ENCODE measurements at places on chromosomes 5 and 9.
A peak's percentile ranks its signal among the peaks of the same experiment; 100 is the strongest.

DNA sequence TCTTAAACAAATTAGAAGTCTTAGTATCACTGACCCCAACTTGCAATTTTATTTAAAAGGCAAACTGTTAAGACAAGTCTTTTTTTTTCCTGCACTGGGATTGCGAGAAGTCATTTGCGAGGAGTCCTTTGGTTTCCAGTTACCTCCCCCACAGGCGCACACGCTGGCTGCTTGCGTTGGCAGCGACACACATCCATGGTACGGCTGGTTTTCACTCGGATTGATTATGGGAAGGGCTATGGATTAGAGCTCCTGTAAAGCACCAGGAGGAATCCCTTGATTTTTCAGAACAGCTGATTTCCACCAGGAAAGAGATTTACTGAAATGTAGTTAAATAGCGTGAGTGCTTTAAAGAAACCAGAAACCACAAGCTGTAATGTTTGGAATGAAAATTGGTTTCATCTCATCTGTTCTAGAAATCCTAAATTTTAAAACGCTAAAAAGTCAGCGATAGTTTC is 737 bp downstream of the SLC1A3 start:
- DNase-seq = peak; percentile 63

GRCh38 chr9:35569206-35569605 is 35.9 kb upstream of the TESK1 start:
- no peak for DNase-seq

DNA sequence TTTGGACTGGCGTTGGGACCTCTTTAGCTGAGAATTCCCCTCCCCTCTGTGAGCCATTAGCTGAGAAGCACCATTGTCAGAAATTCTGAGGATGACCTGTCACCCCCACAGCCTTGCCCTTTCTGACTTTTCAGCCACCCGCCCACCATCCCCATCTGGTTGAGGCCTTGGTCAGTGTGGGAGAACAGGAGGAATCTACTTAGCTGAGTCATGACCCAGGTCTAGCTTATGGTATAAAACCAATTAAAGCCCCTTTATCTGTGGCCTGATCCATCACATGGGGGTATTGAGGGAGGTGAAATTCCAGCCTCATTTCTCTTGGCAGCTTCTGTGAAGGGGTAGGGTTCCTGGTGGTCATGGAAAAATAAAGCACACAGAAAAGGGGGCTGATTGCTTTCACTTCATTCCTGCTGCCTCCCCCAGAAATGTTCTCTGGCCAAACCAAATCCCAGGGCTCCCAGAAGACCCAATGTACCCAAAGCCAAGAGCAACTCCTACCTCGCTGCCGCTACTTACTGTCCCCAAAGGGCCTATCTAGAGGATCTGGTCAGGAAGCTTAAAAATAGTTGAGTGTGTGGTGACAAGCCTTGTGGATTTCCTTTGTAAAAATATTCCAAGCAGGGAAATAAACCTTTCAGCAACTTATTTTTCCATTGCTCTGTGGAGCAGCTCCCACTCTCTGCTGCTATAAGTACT is 174.8 kb upstream of the TNC start:
- DNase-seq = peak; percentile 7

DNA sequence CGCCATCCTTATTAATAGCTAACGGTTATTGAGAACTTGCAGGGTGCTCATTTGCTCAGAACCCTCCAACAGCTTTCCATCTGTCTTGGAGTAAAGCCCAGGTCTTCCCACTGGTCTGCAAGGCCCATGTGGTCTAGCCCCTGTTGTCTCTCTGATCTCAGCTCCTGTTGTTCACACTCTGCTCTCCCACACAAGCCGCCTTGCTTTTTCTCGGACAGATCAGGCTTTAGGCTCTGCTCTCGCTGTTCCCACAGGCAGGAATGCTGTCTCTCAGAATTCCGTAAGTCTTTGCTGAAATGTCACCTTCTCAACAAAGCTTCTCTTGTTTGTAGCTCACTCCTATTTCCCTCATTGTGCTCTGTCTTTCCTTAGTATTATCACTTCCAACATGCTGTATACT is 34.3 kb downstream of the GPR107 start:
- no peak for DNase-seq

GRCh38 chr5:174204535-174205313 is 159.2 kb downstream of the NSG2 start:
- peak; percentile 75 for DNase-seq

- DNase-seq = no peak
Measured at GRCh38 chr9:113474360-113475028, 11.0 kb downstream of the RGS3 start.

DNA sequence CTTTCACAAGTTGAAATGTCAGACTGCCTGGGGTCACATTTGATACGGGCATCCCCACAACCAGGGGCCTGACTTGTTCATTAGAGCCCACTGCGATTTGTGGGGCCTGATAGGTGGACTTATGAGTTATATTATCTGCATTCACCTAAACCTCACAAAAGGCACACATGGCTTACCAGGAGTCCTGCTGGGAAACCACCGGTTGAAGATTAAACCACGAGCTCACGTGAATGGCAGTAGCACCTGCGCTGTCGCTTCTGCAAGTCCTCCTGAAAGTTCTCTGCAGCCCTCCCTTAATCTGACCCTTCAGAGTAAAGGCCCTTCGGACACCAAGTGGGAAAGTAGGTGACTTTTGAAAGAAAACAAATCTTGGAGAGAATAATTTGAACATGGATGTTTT is 68.9 kb downstream of the PPIC start:
- no peak for DNase-seq

DNA sequence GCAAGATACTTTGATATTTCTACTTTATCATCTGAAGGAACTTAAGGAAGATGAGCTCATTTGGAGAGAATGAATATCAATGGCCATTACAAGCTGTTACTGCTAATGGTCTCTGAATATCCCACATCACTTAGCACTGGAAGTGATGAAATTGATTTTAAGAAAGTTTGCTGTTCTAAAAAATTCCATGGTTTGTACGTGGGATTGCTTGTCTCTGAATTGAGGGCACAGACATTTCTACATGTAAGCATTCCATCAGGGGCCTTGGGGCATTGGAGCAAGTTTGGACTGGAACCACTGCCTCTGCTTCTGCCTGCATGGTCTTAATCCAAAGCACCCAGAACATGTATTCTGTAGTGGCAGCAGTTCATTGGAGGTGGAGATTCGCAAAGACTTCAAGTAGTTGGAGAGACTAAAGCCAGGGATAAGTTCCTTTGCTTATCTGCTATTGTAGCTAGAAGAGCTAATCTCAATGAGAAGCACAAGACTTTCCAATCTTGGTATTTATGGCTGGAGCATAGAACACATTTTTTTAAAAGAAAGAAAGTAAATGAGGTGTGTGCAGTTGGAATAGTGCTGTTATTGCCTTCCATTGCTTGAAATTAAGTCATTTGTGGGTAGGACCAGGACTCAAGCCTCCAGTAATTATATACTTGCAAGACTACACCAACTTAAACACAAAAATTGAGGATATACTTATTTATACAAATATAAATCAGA is 424.2 kb downstream of the SPATA31D1 start:
- no peak for DNase-seq

GRCh38 chr5:53469946-53470687 is 10.3 kb upstream of the FST start:
- no peak for DNase-seq

DNA sequence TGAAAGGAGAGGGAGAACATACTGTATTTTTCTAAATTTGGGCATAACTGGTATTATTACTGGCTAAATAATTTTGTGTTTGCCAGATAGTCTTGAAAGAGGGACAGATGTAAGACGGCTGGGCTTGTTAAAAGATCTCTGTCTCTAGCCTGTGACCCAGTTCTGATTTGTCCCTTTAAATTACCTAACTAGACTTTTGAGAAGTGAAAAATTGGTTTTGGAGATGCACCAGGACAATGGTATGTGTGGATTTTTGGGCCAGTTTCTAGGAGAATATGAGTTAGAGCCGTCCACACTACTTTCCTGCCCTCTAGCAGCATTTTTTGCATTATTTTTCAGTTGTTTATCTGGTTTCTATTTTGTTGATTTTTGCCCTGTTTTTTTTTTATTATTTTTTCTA is 33.5 kb downstream of the LNPEP start:
- DNase-seq = no peak

GRCh38 chr5:148383564-148384379 is at the start of gene FBXO38:
TSS of gene FBXO38 (plus strand) at chr5:148383958. CDS start at chr5:148394777, 10,819 bp downstream.
- DNase-seq = peak; percentile 95

- no peak for DNase-seq
Measured at GRCh38 chr5:121628783-121629182, 222.9 kb upstream of the FTMT start.

DNA sequence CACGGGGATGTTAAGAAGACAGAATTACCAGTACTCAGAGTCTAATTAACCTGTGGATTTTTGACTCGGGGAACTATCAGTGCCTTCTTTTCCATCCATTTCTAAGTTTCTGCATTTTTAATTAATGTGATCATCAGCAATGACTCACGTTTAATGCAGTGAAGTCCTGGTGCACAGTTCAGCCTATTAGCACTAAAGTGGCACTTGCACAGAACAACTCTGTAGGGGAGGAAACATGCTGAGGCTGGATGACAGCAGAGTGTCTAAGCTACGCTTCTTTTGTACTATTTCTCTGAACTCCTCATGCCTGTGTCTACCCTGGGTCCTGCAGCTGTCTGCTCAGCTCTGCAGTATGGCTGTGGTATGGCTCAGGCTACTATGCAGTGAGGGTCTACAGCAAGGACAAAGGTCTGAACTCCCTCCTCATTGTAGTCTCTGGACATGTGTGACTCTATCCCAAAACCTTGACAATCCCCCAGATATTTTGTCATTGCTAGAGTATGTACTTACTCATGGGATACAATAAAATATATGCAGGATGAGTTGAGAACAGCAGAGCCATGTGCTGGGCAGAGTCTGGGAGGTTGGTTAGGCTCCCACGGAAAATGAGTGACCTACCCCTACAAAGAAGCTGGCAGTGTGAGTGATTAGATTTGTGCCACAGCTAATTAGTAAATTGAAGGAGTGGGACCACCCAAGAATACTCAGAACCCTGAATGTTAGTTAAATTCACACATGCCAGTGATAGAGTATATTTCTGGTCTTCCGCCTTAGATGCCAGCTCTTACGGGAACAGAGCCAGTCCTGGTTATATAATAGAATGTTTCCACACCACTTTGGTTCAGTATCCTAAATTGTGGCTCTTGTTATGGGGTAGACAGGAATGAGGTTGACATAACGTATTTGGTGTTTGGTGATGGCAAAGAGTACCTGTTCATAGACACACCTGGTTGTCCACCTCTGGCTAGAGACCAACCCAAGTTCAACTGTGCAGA is 148.0 kb downstream of the GHR start:
- no peak for DNase-seq

DNA sequence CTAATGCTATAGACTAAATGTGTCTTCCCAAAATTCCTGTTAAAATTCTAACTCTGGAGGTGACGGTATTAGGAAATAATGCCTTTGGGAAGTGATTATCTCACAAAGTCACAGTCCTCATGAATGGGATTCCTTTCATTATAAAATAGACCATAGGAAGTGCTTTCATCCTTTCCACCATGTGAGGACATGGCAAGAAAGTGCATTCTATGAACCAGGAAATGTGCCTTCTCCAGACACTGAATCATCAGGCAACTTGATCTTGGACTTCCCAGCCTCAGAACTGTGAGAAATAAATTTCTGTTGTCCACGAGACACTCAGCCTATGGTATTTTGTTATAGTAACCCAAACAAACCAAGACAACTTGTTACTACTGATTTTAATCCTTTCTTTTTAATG is 582.4 kb upstream of the C9orf72 start:
- DNase-seq = no peak

DNA sequence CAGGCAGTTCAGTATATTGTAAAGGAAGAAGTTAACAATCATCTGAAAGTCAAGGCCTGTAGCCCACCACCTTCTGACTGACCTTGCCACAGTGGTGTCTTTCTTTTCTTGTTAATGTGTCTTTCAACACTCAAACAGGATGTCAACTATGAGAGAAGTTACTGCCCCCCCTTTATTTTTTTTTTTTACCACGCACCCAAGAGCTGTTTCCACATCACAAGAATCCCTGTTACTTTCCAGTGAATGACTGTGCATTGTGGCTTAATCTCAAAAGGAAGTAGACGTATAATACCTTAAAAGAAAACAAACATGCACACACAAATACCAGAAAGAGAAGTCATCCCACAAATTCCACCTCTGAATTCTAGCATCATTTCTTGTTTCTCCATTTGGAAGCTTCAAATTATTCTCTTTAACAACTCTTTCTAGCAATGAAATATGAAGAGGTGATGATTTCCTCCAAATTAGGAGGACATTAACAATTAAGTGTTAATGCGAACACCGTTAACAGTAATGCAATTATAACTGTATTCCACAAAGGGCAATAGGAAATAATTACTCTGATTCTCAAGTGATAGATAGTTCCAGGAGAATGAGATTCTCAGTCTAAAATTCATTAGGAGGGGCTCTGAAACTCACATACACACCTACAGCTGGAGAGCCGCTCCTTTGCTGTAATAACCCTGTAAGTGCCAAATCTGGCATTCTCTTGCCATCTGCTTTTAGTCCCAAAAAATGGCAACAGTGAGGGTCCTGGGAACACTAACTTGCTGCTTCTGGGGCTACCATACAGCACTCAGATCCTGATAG is 201.0 kb downstream of the EFNA5 start:
- peak; percentile 56 for DNase-seq

- no peak for DNase-seq
Measured at GRCh38 chr5:149759986-149760853, 30.1 kb downstream of the PPARGC1B start.

DNA sequence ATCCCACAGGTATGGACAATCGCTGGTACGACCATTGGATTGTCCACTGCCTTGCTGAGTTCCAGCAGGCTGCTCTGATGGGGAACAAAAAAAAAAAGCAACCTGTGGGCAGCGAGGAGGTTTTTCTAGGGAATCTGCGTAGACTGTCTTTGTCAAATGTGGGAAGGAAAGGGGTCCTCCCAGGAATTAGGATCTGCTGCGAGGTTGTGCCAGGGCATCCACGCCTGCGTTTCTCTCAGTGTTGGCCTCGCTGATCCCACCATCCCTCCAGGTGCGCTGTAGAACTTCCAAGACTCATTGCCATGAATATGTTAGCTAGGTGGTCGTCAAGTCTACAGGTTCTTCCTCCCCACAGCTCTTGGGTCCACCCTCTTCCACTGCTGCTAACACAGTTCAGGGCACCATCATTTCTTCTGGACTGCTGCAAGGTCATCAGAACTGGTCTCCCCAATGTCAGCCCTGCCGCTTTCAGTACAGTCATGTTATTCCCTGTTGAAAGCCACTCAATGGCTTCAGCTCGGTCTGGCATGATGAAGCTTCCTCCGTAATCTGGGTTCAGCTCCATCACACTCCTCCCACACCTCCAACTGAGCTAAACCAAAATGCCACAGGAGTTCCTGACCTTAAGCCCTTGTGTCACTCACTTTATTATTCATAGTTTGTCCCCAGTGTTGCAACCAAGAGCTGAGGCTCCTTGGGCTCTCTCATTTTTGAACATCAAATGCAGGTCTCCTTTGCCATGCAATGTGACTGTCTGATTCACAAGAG is 79.5 kb upstream of the DMRT1 start:
- DNase-seq = no peak
